ENCODE measurements at places on chromosomes 5 and 9. TPM values are rescaled to one million over a fixed set of nuclear protein-coding genes. Genes with fewer than 3 reads are reported as not detected.

The HAND1 gene
- total RNA-seq, result not detected

The HTR1A gene
- total RNA-seq, result not detected

The PCDHB4 gene
- total RNA-seq, result 4.5 TPM

The SRA1 gene
- total RNA-seq, result 20.5 TPM

The DRD1 gene
- 6.8 TPM for total RNA-seq

The FAM240B gene
- total RNA-seq, result not detected

The SAXO1 gene
- 0.05 TPM for total RNA-seq

The SPOCK1 gene
- total RNA-seq, result 37.1 TPM

The SPATA31E1 gene
- not detected for total RNA-seq

The MCTP1 gene
- total RNA-seq, result 44.5 TPM

The SAP30L gene
- total RNA-seq, result 30.6 TPM

The PALM2AKAP2 gene
- total RNA-seq, result 40.9 TPM

The FYB1 gene
- total RNA-seq, result 6.3 TPM

The KCNIP1 gene
- 10.1 TPM for total RNA-seq

The SLIT3 gene
- total RNA-seq, result 32.4 TPM

The ARL10 gene
- 25.1 TPM for total RNA-seq

The IFNB1 gene
- not detected for total RNA-seq

The PTPN3 gene
- 5.6 TPM for total RNA-seq

The NOTCH1 gene
- total RNA-seq, result 156 TPM

The STKLD1 gene
- total RNA-seq, result 1.3 TPM

The ASPN gene
- 81.0 TPM for total RNA-seq

The BRD8 gene
- total RNA-seq, result 94.0 TPM

The DNLZ gene
- 4.3 TPM for total RNA-seq

The PCDHGC5 gene
- total RNA-seq, result 6.6 TPM

The SPINK7 gene
- not detected for total RNA-seq

The ABO gene
- total RNA-seq, result 2.0 TPM

The FAT2 gene
- 3.8 TPM for total RNA-seq

The GRM6 gene
- 38.8 TPM for total RNA-seq

The OR1J2 gene
- not detected for total RNA-seq

The SPATA31D4 gene
- total RNA-seq, result not detected

The DOCK8 gene
- 33.6 TPM for total RNA-seq

The PITX1 gene
- total RNA-seq, result 31.1 TPM

The SOWAHA gene
- 2.3 TPM for total RNA-seq

The TTC1 gene
- total RNA-seq, result 50.1 TPM

The DAB2 gene
- total RNA-seq, result 79.9 TPM

The FAM221B gene
- not detected for total RNA-seq

The RGP1 gene
- 21.8 TPM for total RNA-seq

The DDX46 gene
- 69.4 TPM for total RNA-seq

All from camera-type eye (tissue), 1 donor.